ENCODE measurements at places on chromosomes 6 and 20.

GRCh38 chr6:127821431-127821830, 79.4 kb downstream of the THEMIS start:
- DNase-seq: no peak

- DNase-seq: no peak
Observed at GRCh38 chr6:148817689-148818088, 70.9 kb downstream of the UST start.

DNA sequence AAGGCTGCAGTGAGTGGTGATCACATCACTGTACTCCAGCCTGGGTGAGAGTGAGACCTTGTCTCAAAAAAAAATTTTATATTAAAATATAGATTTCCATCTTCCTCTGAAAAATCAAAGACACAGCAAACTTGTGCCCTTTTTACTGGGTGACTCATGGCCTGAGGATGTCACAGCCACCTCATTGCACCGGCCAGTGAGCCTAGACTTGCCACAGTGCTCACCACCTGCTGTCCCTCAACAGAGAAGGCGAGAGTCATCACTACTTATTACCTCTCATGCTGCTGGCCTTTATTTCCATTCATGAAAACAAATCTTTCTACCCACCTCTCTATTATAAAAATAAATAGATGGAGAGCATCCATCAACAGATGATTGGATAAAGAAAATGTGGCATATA, 295.8 kb downstream of the PREX1 start:
- no peak for DNase-seq

- DNase-seq: no peak
Observed at GRCh38 chr20:22525821-22526220, 58.6 kb downstream of the FOXA2 start.

- DNase-seq: no peak
Observed at GRCh38 chr20:460707-461106, 1.6 kb downstream of the TBC1D20 start.

DNA sequence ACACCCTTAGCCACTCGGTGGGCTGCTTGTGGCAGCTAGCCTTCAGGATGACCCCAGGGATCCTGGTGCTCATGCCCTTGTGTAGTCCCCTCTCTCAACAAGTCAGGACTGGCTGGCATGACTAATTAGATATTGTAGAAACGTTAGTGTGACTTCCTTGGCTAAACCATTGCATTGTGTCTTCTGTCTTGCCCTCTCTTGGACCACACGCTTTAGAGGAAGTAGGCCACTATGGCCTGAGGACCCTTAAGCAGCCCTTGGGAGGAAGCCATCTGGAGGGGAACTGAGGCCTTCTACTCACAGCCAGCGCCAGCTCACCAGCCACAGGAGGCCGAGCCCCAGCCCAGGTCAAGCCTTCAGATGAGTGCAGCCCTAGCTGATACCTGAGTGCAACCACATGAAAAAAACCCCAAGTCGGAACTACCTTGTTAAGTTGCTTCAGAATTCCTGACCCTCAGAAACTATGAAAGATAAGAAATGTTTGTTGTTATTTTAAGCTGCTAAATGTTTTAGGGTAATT, 10.1 kb downstream of the ANGPT4 start:
- DNase-seq: no peak

DNA sequence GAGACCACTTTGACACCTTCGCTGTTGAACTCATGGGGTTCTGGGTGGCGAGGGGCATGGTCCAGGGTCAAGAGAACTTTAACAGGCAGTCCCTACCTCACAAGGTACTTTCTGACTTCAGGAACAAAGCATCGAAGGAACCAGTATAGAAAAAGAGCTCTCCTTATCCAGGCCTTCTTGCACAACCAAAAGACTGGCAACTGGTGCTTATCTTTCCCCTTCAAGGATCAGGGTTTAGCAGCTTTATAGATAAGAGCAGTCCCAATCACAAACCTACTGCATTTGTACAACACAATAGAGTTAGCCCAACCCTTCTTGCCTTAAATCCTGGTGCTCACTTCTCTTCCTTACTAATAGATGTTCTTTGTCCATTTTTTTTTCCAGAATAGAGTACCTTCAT, 116.3 kb downstream of the SNX5 start:
- no peak for DNase-seq

- DNase-seq: no peak
Observed at GRCh38 chr6:4224067-4224978, 88.9 kb upstream of the ECI2 start.

DNA sequence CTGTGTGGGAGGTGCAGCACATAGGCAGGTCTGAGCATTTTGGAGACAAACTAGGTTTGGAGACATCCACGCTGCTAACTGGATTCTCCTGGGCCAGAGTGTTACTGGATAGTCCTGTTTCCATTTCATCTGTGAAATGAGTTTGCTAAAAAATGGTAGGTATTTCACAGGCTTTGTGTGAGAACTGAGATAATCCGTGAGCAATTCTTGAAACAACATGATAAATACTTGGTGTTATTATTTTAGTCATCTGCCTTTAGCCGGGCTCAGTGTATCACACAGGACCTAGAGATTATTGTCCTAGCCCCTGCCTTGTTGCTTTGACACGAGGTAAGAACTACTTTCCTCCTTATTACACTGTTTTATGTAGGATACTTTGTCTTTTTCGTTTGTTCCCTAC, 63.0 kb downstream of the PRR18 start:
- no peak for DNase-seq

GRCh38 chr6:110949679-110950285, 8.7 kb upstream of the GTF3C6 start:
- DNase-seq: peak; percentile 57

- no peak for DNase-seq
Observed at GRCh38 chr6:42981836-42982235, 2.5 kb upstream of the PPP2R5D start.

GRCh38 chr6:157763904-157764177, 59.2 kb upstream of the SNX9 start:
- no peak for DNase-seq

GRCh38 chr6:111631018-111631417, 25.3 kb upstream of the TRAF3IP2 start:
- DNase-seq: no peak

GRCh38 chr6:160265869-160266476, 7.4 kb upstream of the SLC22A2 start:
- no peak for DNase-seq

DNA sequence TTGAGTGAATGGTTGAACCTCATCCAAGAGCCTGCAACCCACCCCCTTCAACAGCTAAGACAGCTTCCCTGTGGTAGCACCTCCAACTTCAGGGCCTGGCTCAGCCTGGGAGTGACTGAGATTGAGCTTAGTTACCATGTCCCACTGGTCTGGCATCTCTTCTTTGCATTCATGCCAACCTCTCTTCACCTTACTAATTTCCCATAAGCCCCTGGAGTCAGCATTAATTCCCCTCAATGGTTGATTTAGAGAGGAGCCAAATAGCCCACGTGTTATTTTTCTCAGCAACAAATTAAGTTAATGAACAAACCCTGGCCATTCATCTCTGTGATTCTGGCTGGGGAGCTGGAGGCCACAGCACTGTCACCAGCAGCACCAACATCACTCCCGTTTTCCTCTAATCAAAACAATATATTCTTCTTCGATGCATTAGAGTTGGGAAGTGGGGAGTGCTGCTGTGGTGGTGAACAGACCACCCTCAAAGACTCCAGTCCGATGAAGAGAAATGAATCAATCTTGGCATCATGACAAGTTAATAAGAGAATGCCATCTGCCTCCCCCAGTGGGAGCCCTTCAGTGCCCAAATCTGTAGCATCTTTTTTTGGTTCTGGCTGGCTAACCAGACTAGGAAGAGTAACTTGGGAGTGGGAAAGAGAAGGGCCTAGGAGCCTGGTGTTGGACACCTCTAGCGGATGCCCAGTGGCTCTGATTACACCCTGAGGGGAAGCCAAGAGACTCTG, 316.9 kb upstream of the RNF24 start:
- DNase-seq: no peak

DNA sequence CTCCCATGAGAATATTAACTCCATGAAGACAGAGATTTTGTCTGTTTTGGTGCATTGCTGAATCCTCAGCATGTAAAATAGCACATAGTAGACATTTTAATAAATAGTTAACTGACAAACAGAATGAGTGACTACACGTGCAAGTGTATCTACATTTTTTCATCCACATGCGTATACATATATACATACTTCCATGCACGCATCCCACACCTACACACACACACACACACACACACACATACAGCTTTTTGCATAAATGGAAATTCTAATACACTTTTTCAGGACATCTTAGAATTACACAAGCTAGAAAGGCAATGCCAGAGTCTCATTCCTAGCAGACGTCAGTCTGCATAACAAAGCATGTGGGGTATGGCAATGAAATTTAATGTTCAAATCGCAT, 139.7 kb upstream of the LRFN2 start:
- DNase-seq: no peak

DNA sequence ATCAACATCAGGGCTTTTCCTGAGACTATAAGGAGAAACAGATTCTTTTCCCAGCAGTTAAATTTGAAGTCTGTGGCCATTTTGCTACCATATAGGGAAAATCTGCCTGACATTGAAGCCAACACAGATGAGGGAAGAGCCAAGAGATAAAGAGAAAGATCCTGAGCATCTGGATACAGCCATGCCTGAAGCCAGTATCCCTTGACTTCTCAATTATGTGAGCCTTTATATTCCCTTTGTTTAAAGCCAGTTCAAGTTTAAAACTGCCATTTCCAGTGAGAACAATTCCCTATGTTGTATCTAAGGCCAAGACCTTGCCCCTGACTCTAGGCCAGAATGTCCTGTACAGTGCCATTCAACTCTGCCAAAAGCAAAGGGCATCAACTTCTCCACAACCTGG, 3.8 kb upstream of the NRSN2 start:
- no peak for DNase-seq

DNA sequence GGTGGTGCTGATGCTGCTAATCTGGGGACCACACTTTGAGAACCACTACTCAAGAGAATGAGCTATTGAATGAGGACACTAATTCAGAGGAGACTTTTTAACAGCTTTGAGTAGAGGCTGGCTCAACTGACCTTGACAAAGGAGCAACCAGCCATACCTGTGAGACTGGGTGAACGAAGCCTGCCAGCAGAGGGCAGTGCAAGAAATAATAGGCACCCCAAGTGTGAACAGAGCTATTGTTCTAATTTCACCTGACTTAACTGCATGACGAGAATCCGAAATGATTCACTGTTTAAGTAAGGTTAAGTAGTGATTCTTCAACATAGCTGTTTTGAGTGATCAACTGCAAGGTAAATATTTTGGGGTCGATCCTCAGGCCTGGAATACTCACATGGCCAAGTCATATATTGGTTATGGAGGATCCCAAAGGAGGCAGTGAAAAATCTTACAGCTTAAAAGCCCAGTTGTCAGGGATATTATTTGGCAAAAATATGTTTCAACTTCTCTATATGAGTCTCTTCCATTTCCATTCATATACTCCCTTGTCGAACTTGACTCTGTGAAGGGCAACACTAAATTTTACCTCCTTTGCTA, 550.5 kb upstream of the MARCKS start:
- no peak for DNase-seq

GRCh38 chr6:107627969-107628368, 138.1 kb downstream of the SOBP start:
- no peak for DNase-seq

- DNase-seq: no peak
Observed at GRCh38 chr6:97668716-97669115, 385.7 kb upstream of the MMS22L start.

DNA sequence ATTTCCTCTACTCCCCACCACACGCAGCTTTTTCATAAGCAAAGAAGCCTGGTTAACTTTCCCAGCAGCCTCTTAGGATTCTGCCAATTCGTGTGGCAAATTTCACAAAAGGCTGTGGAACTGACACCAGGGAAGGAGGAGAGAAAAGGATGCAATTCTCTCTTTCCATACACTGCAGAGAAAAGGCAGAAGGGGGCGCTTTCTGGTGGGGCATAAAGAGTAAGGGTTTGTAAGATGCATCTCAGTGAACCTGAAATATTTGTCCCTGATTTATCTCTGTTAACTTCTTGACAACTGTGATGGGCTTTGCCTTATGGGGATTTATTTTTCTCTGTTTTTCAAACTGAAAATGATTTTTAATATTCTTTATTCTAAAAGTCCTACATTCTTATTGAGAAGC, 45.5 kb upstream of the GLP1R start:
- DNase-seq: no peak

DNA sequence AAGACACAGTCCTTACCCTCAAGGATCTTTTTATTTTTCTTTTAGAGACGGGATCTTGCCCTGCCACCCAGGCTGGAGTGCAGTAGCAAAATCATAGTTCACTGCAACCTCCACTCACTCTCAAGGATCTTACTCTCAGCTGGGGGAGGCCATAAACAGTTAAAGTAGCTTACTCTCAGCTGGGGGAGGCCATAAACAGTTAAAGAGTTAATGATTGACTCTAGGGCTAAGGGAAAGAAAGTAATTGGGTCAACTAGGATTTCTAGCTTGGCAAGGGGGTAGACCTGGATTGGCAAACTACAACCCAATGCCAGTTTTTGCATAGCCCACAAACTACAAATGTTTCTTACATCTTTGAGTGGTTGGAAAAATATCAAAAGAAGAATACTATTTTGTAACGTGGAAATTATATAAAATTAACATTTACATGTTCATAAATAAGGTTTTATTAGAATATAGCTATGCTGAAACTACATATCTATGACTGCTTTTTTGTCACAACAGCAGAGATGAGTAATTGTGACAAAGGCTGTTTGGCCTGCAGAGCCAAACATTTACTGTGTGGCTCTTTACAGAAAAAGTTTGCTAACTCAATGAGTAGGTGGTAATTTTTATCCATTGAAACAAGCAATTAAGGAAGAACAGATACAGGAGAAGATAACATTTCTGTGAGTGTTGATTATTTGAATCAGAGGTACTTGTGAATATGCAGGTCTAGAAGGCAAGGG, 46.4 kb downstream of the PTPRA start:
- DNase-seq: no peak

DNA sequence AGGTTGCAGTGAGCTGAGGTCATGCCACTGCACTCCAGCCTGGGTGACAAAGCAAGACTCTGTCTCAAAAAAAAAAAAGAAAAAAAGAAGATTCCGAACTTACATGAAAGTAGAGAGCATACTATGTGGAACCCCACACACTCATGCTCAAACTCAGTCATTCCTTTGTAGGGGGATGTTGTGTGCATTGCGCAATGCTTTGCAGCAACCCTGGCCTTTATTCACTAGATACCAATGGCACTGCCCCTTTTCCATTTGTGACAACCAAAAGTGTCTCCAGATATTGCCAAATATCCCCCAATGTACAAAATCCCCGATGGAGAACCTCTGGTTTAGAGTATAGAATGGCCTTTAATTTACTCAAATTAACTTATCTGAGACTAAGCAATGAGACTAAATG, 158.6 kb downstream of the GJA1 start:
- DNase-seq: no peak

DNA sequence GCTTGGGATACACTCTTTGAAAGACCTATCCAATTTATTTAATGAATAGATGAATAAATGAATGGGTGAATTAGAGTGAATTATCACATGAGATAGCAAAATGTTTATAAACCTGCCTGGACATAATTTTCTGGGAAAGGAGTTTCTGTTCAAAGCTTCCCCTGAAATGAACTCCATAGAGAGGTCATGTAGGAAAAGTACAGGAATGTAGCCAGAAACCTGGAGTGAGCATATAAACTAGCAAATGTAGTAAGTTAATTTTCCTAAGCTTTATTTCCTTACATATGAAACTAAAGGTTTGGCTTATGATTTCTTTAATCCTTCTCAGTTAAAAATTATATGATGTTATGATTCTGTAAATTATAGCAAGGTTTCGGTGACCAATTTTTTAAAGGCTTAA, 380.3 kb upstream of the RSPO3 start:
- DNase-seq: no peak

Data from SW 1271 (cell line).